ENCODE measurements at places on chromosomes 11 and 22.

- no peak for DNase-seq
These were observed 29.0 kb downstream of the MYH9 start for GRCh38 chr22:36358533-36359469.

DNA sequence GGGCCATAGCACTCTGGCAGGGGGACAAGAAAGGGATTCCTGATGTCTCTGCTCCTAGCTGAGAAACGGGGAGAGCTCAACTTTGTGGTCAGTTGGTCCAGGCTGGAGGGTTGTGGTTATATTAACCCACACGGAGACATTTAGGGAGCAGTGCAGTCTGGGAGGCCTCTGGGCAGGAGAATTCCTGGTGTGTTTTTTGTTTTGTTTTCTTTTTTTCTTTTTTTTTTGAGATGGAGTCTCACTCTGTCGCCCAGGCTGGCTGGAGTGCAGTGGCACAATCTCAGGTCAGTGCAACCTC lies 88.0 kb upstream of the SHISAL1 start:
- DNase-seq, result no peak

DNA sequence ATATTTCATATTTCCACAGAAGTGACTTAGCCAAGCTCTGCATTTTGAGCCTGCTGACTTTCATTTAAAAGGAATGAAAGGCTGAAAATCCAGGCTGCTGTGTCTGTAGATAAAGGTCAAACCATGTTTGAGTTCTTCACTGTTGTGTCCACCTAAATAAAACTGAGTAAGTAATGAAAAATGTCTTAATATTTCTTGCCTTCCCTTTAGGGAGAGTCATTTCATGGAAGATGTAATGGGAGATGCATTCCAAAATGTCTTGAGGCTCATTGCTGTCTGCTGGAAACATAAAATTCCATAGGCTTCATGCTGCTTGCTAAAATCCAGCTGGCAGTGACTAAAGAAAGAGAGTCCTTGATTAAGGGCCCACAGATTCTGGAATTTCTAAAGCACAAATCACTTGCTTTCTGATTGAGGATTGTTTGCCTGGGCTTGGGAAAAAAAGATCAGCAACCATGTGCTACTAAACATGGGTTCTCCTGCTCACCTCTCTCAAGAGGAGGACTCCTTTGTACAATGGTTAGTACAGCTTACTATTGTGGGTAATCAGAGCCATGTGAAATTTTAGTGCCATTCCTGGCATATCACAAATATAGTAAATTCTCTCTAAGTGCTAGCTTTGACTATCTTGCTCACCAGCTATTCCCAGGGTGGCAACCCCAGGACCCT lies 56.9 kb downstream of the PANX1 start:
- DNase-seq, result no peak

- peak; percentile 23 for DNase-seq
These were observed 7.4 kb upstream of the TH start for GRCh38 chr11:2178906-2179494.

DNA sequence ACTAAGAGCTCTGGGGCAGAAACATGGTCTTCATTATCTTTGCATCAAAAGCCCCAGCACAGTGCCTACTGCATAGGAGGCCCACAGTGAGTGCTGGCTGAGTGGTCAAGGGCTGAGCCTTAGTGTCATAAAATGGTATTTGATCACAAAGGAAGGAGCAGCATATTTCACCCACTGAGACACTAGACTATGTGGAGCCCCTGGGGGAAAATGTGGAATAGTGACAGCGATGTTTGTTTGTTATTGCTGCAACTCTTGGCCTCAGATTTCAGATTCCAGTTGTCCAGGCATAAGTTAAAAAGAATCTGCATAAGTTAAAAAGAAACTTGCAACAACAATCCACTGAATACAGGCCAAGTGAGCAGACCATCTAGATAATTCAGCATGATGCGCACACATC lies 7.0 kb downstream of the KIRREL3 start:
- DNase-seq, result no peak

- DNase-seq, result no peak
These were observed 1466.5 kb downstream of the BRD1 start for GRCh38 chr22:48361099-48361639.

GRCh38 chr22:44701187-44701790 lies 715 bp upstream of the PRR5 start:
- no peak for DNase-seq

DNA sequence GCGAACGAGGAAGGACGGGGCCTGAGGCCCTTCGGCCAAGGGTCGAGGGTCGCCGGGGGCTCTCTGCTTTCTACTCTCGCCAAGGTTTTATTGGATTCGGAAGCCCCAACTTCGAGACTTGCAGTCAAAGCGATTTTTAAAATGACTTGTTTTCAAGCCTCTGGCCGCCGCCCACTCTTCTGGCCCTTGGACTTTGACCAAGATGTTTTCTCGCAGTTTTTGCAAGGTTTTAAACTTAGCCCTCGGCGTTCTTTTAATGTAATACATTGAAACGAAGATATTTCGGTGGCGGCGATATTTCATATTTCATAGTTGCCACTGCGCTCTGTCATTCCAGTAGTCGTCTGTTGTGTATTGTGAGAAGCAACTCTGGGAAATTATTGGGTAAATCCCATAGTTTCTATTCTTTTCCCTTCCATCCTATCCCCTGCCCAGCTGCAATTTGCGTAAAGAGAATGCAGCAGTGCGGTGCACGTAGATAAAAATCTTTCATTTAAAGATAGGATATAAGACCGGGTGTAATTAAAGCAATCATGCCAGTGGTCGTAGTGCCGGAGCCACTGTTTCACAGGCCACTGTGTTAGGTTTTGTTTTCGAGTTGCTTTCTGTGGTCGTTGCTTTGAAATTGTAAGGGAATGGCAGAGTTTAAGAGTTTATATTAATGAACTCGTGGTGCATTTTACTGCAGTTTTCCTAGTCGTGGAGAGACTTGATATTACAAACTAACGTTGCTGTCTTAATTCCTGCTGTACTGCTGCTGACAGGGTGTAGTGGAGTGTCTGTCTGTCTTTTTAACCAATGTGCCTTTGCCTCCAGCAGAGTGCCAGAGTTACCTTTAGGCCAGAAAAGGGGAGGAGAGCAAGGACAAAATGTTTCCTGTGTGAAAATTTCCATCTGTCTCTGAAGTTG lies 702 bp downstream of the BIRC2 start:
- peak; percentile 29 for DNase-seq

DNA sequence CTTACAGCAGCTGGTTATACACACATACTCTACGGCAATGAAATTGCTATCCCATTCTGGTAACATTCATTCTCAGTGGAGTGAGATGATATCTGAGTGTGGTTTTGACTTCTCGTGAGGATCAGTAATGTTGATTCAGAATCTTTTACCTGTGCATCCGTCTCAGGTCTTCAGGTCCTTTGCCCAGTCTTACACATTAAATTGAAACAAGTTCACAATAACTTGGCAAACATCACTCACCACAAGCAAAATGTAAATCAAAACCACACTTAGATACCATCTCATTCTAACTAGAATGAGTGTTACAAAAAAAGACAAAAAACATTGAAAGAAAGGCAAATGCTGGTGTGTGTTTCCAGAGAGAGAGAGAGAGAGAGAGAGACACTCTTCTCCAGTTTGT lies 14.0 kb downstream of the RGL4 start:
- DNase-seq, result no peak

GRCh38 chr11:118491041-118491440 lies 36.2 kb upstream of the TTC36 start:
- DNase-seq, result no peak

- DNase-seq, result no peak
These were observed 18.4 kb downstream of the MTMR3 start for GRCh38 chr22:29901354-29901753.

DNA sequence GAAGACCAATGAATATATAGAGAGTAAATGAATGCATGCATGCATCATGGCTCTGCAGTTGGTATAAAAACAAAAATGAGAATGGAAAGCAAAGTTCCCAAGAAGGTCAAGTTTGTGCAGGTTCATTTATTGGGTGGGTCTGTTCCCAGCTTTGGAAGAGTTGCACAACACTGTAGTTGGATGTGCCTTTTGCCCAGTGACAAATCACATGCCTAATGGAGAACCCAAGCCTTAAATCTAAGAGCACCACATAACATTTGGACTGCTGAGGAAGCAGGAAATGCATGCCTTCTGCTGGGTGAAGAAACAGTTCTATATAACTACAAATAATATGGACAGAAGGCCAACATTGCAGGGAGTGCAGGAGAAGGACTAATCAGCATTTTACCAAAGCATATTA lies 30.6 kb downstream of the PRCP start:
- no peak for DNase-seq

GRCh38 chr11:78349624-78350023 lies 68.0 kb downstream of the GAB2 start:
- no peak for DNase-seq

GRCh38 chr11:94837317-94837716 lies 69.2 kb downstream of the AMOTL1 start:
- no peak for DNase-seq

DNA sequence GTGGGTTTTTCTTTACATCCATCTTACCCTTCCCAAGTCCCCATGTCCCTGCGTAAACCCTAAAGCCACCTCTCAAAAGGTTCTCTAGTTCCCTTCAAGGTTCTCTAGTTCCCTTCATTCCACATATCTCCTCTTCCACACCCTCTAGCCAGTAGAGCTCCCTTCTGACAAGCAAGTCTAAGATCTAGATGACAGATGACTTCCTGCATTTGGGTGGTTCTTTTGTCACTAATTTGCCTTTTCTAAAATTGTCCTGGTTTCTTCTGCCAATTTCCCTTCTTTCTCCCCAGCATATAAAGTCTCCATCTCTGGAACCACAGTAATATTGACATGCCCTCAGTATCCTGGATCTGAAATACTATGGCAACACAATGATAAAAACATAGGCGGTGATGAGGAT lies 7.8 kb downstream of the CD3E start:
- no peak for DNase-seq

DNA sequence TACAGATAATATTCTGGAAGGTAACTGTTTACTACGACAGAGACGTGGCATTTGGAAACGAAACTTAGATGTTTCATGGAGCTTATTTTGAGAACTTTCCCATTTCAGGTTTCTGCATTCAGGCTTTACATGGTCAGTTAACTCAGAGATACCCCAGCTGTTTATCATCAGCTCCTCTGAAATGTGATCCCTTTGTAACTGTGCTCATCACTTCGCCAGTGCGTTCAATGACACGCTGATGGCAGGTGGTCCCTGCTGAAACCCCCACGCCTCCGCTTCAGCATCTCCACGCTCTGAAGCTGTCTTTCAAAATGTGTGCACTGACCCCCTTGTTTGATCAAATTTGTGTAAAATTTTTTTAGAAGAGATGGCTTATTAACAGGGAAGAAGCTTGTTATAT lies 30.5 kb downstream of the ALG12 start:
- DNase-seq, result no peak

- DNase-seq, result no peak
These were observed 56.9 kb upstream of the PRR5 start for GRCh38 chr22:44645083-44645482.

DNA sequence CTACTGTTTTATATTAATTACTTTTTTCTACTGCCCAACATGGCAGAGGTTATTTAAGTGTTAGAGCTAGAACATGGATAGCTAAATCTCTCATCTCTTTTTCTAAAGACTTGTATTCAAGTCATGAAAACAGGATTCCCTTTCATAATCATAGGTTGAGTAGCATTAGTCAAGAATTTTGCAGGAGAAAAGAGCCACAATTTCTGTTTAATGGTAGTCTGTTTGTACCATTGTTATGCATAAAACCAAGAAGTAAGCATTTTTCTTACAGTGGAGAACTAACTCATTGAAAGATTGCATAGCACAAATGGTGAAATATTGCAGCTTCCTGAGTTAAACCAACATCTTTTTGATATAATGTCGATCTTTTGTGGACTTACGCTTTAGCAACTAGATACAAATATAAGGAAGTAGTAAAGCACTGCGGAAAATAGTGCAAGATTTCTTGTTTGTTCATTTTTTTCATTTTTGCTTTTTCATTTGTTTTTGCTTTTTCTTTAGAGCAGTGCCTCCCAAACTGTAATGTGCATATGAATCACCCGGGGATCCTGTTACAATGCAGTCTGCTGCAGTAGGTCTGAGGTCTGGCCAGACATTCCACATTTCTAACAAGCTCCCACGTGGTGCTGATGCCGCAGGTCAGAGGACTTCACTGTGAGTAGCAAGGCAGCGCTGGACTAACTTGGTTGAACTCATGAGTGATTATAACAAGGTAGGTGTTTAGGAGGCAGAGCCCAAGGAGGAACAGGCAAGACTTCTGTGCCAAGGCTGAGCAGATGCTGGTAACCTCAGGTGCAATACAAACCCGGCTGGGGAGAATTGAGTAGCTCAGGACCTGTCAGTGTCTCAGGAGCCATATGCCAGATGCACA lies 4.6 kb downstream of the ETS1 start:
- peak; percentile 98 for DNase-seq

GRCh38 chr11:95339086-95339901 lies 108.3 kb upstream of the SESN3 start:
- no peak for DNase-seq

- DNase-seq, result no peak
These were observed 1396.7 kb downstream of the BRD1 start for GRCh38 chr22:48431014-48431413.

DNA sequence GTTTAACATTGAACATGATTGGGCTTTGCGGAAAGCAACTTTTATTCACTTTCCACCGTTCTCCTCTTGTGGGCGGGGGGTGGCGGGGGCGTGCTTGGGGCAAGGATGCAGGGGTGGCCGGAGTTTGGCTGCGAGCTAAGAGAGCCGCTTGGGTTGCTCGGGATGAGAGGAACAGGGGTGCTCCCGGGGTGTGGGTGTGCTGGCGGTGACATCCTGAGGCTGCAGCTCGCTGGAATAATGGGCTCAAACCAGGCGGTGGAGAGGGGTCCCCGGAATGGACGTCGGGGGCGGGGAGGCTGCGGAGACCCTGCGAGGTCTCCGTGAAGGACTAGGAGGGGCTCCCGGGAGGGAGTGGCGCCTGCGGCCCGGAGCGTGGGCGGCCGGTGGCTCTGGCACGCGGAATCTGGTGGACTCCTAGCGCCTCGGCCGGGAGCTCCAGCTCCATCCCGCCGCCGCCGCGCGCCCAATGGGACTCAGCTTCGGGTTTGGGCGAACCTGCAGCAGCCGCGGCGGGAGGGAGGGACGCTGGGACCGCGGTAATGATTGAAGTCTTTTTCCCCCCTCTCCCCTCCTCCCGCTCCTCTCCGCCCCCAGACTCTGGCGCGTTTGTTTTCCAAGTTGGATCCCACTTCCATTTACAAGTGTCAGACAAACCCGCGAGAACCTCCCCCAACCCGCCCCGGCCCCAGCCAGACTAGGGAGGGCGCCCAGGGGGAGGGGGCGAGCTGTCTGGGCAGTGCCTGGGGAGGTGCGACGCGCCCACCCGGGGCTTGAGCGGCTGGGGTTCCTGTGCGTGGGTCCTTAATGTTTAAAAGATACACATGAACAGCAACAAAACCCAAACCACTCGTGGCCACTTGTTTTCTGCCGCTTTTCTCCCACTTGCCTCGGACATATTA lies 2.0 kb downstream of the FAT3 start:
- DNase-seq, result no peak

GRCh38 chr22:45284705-45285262 lies at the start of gene UPK3A:
UPK3A (plus strand) TSS chr22:45284949; CDS start chr22:45285014, 65 bp downstream.
- no peak for DNase-seq
